Esophagus squamous epithelium (tissue), 5 donors: ENCODE measurements at places on chromosomes 7 and 10.

DNA sequence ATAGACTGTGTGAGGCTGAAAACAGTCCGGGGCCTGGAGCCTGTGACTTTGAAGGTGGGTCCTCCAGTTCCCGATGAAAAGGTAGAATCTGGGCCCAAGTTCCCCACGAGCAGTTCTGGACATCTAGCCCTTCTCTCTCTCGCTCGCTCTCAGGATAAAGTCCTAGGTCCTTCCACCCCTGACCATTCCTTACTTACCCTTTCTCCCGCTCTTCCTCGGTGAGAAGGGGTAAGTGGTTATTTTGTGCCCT, 713 bp downstream of the IMMP2L start:
- DNase-seq = no peak

DNA sequence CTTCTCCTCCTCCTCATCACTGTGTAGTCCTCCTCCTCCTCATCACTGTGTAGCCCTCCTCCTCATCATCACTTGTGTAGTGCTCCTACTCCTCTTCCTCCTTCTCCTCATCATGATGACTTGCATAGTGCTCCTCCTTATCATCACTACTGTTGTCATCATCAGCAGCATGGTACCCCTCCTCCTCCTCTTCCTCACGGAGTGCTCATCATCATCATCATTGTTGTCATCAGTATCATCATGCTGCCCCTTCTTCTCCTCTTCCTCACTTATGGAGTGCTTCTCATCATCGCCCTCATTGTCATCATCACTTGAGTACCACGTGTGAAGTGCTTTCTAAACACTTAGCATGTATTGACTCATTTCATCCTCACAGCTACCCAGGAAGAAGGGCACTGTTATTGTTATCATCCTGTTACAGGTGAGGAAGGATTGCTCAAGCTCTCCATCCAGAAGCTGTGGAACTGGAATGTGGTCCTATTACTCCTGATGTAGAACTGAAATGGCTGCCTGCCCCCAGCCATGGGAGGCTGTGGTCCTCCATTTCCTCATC, 122.8 kb upstream of the SHH start:
- DNase-seq = no peak

- no peak for DNase-seq
These were observed 134.7 kb downstream of the EMX2 start for GRCh38 chr10:117677239-117677638.

- no peak for DNase-seq
These were observed 9.4 kb downstream of the HACD1 start for GRCh38 chr10:17607603-17608332.

DNA sequence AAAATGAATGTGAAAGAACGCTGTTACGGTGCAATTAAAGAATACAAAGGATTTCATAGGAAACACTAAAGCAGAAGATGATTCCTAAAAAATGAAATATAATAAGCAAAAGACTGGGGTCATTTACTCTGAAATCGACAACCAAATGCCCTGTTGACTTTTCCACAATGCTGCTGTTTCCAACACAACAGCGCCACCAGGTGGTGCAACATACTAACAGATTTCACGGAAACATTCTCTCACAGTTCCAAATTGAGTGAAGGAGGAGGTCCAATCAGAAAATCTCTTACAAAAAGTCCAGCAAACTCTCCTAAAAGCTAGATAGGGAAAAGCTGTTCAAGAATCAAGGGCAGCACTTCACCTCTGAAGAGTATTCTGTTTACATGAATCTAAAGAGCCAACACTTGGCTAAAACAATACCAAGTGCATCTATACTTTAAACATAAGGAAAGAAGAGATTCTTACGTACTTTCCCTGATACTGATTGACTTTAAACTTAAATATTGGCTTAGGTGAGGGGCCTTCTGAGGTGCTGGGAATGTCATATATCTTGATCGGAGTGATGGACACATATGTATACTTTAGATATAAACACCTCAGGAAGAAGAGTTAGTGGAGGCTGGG, 55.9 kb downstream of the UPF2 start:
- DNase-seq = no peak

GRCh38 chr7:52831321-52831720, 204.1 kb upstream of the POM121L12 start:
- DNase-seq = no peak

GRCh38 chr7:143375298-143376034, 5.7 kb upstream of the ZYX start:
- DNase-seq = no peak

GRCh38 chr10:37439826-37440225, 314.4 kb downstream of the ANKRD30A start:
- no peak for DNase-seq

DNA sequence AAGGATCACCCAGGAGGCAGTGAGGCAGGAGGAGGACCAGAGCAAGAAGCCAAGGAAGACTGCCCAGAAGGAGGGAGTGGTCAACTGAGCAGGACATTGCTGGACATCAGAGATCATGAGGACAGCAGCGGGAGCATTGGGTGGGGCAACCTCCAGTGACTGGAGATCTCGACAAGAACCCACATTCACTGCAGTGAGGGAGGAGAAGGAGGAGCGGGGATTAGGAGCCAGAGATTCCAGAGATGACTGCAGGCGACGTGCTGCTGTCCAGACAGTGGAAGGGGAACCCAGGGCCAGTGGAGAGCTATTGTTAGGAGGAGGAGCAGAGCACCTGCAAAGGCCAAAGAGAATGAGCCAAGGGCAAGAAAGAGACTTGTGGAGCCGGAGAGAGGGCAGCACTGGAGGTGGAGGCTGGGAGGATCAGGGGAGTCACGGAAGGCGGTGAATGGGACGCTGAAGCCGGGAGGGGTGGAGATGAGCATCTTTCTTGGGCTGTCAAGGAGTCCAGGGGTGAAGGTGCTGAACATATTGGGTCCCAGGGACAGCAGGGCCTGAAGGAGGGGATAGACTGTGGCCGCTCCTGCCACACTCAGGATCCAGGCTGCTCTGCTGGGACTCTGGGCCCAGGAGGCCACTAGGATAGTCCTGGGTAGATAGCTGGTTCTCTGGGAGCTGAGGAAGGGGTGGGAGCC, 140.1 kb upstream of the UNC5B start:
- DNase-seq = no peak

GRCh38 chr7:24795407-24795767, 38.1 kb upstream of the GSDME start:
- no peak for DNase-seq

GRCh38 chr10:119693262-119693957, 32.4 kb upstream of the INPP5F start:
- DNase-seq = no peak

- DNase-seq = no peak
These were observed 53.2 kb downstream of the GAD2 start for GRCh38 chr10:26269754-26270153.

DNA sequence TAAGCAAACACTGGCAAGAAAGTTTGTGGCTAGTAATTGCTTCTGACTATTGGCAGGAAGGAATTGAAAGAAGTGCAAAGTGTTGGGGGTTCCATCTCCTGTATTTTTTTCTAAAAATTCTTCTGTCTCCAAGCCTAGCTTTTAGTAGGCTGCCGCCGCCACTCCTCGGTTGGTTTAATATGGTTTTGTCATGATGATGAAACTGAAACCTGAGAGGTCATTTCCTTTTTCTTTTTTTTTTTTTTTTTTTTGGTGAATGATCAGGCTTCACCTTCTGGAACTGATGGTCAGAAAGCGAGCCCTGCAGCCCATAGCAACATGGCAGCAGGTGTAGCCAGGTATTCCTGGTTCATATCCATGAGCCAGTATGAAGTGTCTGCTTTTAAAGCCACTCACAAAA, 75.3 kb upstream of the AGBL3 start:
- DNase-seq = no peak

DNA sequence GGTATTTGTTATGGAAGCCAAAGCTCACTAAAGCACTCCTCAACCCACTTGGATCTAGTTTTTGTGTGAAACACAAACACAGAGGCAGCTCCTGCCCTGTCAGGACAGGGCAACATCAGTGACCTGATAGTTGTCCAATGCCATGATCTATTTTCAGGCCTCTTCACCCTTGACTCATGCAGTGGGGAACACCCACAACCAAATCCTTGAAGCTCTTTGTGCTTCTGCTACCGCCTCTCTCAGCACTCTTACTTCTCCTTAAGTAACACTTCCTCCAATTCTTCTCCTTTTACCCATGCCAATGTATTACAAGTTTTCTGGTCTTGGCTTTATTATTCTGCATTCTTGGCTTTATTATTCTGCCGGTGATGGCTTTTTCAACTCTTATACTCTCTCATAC, 425.3 kb downstream of the INHBA start:
- DNase-seq = no peak

DNA sequence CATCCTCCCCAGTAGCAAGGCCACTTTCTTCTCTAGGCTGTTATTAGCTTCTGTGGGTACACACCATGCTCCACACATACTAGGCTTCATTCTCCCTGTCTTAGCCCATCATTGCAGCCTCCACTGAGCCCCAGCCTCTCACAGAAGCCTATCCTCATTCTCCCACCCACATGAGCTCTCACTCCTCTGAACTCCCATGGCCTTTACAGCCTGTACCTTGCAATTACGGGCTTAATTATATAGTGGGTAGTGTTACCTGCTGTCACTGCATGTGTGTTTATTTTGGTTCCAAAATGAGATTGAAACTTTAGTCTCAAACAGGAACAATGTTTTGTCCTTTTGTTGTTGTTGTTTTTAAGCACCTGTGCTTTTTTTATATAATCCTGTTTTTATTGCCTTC, 460.0 kb downstream of the KCNMA1 start:
- no peak for DNase-seq

DNA sequence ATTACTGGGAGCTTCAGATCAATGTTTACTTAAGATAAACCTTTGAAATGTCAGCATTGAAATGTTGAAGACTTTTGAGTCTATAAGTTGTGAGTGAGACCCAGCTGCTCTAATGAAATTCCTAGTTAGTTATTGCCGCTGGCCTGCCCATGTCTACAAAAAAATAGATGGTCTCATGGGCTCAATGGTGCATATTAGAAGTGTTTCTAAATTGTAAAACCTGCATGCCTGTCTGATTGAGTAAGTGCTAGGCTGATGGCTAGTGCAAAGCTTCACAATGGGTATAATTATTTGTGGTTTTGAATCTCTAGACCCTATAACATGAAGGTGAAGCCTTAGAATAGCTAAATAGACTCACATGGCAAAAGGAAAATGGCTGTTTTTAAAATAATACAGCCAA, 234.5 kb downstream of the SORCS3 start:
- no peak for DNase-seq

GRCh38 chr7:154774303-154774969, 228.5 kb downstream of the PAXIP1 start:
- DNase-seq = no peak

DNA sequence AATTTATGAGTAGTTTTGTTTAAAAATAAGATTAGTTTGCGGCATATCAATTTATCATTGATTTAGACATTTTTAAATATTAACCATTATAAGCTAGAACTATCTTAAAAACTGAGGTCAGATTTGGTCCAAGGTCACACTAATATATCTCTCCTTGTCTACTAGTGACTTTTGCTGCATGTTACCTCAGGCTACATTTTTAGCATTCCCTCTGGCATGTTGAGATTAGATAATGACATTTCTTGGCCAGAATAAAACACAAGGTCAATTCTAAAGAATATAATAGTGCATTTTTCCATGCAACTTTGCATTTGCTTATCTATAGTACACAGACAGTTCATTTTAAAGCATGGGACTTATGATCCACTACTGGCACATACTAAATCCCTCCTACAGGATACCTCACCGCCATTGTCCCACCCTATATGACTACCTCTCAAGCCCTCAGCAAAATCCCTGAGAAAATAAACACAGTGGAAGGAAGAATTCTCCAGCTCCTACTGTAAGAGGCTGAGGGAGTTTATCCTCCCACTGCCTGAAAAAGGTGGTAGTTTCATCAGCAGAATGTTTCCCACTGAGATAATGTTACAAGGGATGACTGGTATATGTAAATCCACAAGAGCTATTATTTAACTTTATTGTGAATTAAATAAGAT, 816.4 kb downstream of the GRM8 start:
- DNase-seq = no peak

- DNase-seq = no peak
These were observed 52.9 kb downstream of the STK32C start for GRCh38 chr10:132254841-132255240.

GRCh38 chr10:7458556-7458955, 47.7 kb upstream of the SFMBT2 start:
- DNase-seq = no peak

- DNase-seq = no peak
These were observed 236.6 kb downstream of the GRID1 start for GRCh38 chr10:86130041-86130440.

DNA sequence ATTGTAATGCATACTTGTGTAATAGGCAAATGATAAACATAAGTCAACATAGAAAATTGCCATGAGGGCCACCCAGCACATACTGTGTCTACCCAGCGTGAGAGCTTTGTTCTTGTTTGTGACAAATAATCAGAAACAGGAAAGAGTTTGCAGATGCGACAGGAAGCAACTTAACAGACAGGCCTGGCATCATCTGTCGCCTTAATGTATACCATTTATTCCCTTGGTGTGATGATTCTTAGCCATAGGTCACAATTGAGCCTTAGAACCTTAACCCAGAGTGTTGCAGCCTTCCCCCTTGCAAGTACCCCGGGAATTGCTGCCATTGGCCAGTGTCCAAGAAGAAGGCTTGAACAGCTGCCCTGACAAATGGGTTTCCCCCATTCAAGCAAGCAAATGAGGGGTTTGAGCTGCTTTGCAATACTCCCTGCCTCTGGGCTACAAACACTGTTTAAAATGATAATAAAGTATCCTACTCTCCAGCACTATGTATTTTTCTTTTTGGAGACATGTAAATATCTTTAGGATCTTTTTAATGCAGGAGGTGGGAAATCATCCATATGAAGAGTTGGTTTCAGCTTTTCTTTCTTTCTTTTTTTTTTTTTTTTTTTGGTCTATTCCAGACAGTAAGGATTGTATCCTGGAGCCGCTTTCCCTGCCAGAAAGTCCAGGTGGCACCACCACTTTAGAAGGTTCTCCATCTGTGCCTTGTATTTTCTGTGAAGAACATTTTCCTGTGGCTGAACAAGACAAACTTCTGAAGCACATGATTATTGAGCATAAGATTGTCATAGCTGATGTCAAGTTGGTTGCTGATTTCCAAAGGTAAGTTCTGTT, 80.0 kb downstream of the ZNF277 start:
- no peak for DNase-seq

DNA sequence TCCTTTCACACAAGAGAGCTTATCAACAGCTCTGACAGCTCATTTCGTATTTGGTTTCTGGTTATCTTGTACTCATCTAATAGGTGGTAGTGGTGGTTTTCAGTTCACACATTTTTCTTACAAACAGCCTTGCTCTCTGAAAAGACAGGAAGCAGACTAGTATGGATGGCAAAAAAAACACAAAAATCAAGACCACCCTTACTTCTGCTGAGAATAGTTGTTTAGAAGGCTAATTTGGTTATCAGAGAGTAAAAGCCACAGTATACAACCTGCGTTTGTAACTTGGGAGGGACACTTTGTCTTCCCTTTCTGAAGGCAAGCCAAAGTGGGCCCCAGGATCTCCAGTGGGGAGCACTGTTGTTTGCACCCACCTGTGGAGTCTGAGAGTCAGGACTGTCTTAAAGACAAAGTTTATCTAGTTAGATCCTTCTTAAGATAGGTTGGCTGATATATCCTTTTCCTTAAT, 68.0 kb downstream of the PIP4K2A start:
- DNase-seq = no peak

GRCh38 chr10:129743738-129744133, 220.3 kb downstream of the EBF3 start:
- DNase-seq = no peak

- DNase-seq = no peak
These were observed 68.9 kb downstream of the PFKFB3 start for GRCh38 chr10:6271663-6272062.

GRCh38 chr10:4127518-4128315, 342.7 kb upstream of the KLF6 start:
- DNase-seq = no peak
